ENCODE measurements at places on chromosomes 7 and 10.
A peak's percentile ranks its signal among the peaks of the same experiment; 100 is the strongest.

DNA sequence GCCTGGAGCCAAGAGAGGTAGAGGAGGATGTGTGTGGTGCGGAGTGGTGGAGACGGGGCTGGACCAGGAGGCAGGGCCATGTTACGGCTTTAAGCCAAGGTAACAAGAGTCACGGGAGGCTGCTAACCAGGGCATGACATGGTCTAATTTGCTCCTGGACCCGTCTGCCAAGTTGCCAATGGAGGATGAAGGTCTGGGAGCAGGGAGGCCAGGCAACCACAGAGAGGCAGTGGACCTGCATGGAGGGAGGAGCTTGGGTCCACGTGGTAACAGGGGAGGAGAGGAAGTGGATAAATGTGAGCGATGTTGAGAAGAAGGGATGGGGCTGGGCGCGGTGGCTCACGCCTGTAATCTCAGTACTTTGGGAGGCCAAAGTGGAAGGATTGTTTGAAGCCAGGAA is 31.0 kb downstream of the SRRM3 start:
- no peak for DNase-seq

DNA sequence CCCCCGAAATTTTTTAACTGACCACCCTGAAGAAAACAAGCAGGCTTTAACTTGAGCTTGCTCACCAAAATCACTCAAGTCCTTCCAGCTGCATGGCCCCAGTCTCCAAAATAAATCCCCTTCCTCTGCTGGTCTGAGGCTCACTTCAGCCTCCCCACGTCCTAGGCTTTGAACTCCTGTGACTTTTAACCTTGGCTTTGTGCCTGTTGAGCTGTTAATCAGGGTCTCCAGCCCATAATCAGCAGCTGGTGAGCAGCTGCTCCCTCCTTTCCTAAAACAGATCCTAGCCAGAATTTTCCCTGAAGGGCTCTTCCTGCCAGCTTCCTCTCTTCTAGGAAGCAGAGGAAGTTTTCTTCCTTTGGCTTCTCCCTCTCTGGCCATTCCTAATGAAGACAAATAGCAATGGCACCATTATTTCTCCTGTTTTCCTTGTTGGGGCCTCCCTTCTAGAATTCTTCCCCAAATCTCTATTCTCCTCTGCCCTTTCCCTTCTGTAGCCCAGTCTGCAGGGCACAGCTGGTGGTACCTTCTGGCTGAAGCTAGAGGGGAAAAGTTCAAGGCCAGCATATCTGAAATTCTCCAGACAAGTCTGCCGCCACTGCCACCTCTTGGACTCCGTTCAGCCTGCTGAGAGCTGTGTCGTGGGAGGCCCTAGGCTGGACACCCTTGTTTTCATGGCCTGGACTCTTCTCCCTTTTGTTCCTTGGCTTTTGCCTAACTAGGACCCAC is 152.1 kb downstream of the NOC3L start:
- DNase-seq: no peak

- DNase-seq: peak; percentile 75
These were observed 152.0 kb downstream of the MACC1 start for GRCh38 chr7:20064974-20065862.

GRCh38 chr10:117458571-117458970 is 83.3 kb upstream of the PDZD8 start:
- DNase-seq: no peak

DNA sequence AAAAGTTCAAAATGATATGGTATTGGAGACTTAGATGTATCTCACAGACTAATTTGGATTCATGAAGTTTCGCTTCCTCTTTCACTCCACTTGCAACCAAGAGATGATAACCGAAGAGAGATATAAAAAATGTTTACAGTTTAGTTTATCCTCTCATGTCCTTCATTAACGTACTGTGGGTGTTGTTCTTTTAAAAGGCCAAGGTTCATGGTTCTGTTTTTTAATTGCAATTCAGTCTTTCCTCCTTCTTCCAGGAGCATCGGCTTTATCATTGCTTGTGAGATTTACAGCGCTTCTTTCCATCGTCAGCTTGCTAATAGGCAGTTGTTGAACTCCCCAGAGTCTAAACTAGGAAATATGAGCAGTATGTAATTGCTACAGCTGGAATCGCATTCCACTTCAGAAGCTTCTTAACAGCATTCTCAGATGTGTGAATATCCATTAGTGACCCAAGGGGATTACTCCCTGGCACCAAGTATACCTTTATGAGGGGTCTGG is 75.9 kb upstream of the HGF start:
- no peak for DNase-seq

- DNase-seq: no peak
These were observed 10.4 kb downstream of the PSD start for GRCh38 chr10:102408131-102408727.
